ENCODE measurements at places on chromosomes 6 and 20.

GRCh38 chr6:123316733-123317323, 319.9 kb downstream of the TRDN start:
- DNase-seq: no peak

GRCh38 chr6:41302638-41303037, 16.2 kb upstream of the TREM1 start:
- DNase-seq: no peak

DNA sequence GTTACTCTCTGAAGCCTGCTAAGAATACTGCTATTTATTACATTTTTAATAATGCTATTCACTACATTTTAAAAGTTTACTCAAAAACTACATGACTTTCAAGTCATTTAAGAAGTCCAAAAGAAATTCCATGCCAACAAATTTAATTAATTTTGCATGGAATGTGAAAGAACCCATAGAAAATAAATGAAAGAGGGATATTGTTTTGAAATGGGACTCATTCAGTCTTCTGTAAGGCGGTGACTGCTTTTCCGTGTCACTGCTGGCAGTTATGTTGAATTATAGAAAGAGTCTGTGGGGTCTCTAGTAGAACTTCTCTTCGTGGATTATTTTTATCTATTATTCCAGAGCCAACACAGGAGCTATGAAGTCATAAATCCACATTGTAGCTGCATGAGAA, 211.2 kb downstream of the LAMA2 start:
- no peak for DNase-seq

GRCh38 chr6:161631676-161632194, 357.9 kb upstream of the AGPAT4 start:
- DNase-seq: no peak

DNA sequence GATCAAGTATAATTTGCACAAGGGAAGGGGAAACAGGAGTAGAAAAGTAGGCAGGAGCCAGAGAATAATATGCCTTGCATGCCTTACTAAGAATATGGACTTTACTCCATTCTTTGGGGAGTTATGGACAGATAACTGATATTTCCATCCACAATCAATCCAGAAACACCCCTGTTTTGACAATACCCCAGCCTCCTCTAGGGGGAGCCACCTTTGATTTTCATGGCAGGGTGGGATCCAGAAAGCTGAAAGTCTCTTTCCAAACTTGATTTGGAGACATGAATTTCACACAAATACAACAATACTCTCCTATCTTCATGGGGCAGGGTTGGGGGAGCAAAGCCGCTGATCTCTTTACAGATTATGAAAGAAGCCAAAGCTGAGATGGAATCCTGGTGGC, 404.1 kb downstream of the FOXA2 start:
- no peak for DNase-seq

GRCh38 chr20:3767110-3767426, 485 bp downstream of the ADISSP start:
- DNase-seq: no peak

GRCh38 chr20:13158369-13158768, 62.7 kb upstream of the ISM1 start:
- DNase-seq: no peak

GRCh38 chr20:15862178-15862577, 711.1 kb downstream of the KIF16B start:
- DNase-seq: no peak

- no peak for DNase-seq
These were observed 65.1 kb downstream of the CGA start for GRCh38 chr6:87029711-87030314.

DNA sequence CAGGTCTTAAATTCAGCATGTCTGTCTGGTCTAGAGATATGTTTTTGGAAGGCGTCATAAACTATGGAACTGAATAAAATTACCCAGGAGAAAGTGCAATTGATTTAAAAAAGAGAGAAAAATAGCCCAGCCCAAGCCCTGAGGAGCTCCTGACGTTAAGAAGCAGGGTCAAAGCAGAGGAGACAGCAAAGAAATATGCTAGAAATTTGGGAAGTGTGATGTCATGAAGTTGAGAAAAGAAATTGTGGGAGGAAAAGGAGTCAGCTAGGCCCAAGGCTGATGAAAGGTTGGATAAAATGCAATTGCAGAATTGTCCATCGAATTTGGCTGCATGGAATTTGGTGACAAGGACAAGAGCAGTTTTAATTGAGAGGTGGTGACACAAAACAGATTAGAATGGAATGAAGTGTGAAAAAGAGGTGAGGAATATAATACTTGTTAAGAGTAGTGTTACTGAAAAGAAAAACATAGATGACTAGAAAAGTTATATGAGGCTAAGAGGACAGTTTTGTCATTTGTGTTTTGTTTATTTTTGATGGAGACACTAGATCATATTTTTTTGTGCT, 381.6 kb downstream of the LAMA2 start:
- no peak for DNase-seq

GRCh38 chr6:41964201-41964887, 22.7 kb upstream of the CCND3 start:
- DNase-seq: no peak

DNA sequence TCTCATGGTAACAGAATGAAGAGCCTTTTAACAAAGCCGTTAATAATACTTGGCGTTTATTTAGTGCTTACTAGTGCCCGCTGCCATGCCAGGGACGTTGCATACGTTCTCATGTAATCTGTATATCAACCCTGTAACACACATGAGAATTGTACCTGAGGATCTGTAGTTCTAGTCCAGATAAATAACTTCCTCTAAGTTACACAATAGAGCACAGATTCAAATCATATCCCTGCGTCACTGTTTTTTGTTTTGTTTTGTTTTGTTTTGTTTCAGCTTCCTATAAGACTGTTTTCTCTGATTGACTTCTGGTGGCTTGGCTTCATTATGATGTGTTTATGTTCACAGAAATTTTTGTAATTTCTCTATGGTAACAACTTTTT, 553 bp downstream of the ZSCAN16 start:
- no peak for DNase-seq

GRCh38 chr6:112180095-112180820, 74.1 kb downstream of the LAMA4 start:
- DNase-seq: peak; percentile 14

DNA sequence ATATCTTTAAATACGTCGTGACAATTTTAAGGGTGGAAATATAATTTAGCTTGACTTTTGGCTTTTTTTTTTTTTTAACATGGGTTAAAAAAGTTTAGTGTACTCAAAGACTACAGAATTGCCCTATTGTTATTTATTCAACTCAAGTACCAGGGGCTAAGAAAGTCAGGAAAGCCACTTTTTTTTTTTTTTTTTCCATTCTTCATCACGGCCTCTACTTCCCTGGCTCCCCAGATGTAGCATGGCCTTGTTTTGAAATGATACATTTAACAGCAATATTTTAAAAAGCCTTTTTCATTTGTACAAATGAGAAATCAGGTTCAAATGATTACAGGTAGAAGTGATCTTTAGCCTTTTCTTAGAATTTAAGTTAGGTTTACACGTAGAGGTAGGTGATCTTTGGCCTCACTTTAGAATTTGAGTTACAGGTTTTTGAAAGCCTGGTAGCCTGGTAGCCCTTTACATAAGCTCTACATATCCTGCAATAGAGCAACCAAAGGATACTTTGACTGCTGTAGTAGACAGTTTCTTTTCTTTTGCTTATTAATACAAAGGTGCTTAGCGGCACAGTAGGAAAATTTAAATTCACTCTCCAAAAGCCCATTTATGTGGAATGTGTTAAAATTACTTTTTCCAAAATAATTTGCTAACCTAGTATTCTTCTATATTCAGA, 160.5 kb upstream of the MMS22L start:
- no peak for DNase-seq

GRCh38 chr6:42106112-42107023, 36.1 kb downstream of the C6orf132 start:
- no peak for DNase-seq

- DNase-seq: no peak
These were observed 151.4 kb upstream of the LAMA2 start for GRCh38 chr6:128731249-128732165.

DNA sequence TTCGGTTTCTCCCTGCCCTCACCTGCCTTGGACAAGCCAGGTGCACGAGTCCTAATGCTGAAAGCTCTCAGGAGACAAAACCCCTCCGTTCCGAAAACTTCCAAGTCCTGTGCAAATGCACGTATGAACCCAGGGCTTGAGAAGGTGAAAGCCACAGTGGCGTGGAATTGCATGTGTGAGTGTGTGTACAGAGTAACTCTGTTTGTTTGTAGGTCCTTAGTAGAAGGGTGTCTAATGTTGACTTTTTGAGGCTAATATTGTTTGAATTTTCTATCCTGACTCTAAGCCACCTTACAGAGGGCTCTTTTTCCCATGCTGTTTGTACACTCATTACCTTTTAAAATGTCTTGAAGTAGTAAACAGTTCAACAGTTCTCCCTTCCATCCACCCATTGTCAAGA, 129.1 kb downstream of the FOXA2 start:
- DNase-seq: no peak

DNA sequence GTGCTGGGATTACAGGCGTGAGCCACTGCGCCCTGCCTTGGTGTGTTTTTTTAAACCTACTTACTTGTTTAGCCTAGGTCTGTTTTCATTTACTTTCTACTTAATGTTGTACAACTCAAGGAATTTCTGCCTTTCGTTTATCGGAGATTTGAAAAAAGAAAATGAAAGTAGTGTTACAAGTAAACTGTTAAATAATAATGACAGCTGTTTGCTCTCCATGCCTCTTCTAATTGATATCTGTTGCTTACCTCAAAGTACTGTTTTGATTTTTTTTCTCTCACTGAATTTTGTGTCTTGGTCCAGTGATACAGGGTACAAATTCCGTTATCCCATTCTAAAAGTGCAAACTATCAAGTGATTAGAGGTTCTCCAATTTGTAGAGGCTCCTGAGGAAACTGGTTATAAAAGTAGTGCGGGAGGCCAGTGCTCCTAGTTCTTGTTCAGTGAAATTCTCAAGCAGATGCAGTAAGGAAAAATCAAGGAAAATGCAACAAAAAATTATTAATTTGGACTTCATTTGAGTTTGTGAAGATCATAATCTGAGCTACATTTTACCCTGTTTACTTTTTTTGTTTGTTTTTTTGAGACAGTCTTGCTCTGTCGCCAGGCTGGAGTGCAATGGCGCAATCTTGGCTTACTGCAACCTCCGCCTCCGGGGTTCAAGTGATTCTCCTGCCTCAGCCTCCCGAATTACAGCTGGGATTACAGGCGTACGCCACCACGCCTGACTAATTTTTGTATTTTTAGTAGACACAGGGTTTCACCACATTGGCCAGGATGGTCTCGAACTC, 2.2 kb downstream of the UBR2 start:
- no peak for DNase-seq

DNA sequence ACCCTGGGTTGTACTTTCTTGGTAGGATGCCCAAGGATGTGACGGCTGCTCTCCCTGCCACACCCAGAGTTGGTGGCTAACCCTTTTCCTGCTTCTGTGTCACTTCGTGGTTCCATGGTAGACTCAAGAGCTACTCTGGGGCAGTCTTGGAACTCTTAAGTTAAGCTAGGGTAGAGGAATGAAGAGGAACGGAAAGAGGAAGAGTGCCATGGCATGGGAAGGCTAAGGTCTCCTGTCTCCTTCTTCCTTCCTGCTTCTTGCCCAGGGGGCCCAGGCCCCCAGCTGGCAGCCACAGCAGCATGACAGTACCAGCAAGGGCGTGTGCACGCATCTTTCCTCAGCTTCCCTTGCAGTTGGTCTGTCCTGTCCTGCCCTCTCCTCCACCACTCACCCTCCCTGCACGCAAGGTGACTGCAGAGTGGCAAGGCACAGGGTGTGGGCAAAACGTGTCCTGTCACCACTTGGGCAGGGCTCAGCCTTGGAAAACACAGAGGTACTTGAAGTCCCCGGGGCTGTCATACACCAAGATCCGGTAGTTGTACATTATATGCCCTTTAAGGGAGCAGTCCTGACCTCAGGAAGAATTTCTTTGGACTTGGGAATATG, 39.8 kb upstream of the TGM3 start:
- no peak for DNase-seq

- DNase-seq: no peak
These were observed 123.3 kb downstream of the KIF13A start for GRCh38 chr6:17863901-17864754.

DNA sequence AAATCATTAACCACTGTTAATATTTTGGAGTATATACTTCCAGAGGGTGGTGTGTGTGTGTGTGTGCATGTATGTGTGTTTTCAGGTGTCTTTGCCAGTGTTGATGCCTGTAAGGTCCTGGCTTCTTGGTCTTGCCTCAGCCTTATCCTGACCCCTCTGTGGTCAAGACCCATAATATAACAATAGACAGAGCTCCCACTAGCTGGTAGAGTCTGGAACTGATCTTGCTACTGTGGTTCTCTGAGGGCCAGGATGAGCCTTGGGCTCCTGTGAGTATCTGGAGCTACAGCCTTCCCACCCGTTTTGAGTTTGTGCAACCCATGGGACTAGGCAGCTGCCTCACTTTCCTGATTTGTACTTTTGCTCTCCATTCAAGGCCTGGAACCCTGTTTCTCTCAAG, 191.0 kb downstream of the IBTK start:
- no peak for DNase-seq

- no peak for DNase-seq
These were observed 31.5 kb upstream of the ADTRP start for GRCh38 chr6:11810039-11810541.

- DNase-seq: no peak
These were observed 36.0 kb downstream of the TMEM242 start for GRCh38 chr6:157287247-157287850.

GRCh38 chr6:27472182-27472616, 706 bp downstream of the ZNF184 start:
- peak; percentile 74 for DNase-seq

GRCh38 chr6:69915346-69915745, 49.0 kb downstream of the COL19A1 start:
- no peak for DNase-seq

GRCh38 chr6:67935976-67936477, 699.1 kb upstream of the ADGRB3 start:
- no peak for DNase-seq

GRCh38 chr6:88490195-88490907, 324.2 kb upstream of the CNR1 start:
- no peak for DNase-seq

DNA sequence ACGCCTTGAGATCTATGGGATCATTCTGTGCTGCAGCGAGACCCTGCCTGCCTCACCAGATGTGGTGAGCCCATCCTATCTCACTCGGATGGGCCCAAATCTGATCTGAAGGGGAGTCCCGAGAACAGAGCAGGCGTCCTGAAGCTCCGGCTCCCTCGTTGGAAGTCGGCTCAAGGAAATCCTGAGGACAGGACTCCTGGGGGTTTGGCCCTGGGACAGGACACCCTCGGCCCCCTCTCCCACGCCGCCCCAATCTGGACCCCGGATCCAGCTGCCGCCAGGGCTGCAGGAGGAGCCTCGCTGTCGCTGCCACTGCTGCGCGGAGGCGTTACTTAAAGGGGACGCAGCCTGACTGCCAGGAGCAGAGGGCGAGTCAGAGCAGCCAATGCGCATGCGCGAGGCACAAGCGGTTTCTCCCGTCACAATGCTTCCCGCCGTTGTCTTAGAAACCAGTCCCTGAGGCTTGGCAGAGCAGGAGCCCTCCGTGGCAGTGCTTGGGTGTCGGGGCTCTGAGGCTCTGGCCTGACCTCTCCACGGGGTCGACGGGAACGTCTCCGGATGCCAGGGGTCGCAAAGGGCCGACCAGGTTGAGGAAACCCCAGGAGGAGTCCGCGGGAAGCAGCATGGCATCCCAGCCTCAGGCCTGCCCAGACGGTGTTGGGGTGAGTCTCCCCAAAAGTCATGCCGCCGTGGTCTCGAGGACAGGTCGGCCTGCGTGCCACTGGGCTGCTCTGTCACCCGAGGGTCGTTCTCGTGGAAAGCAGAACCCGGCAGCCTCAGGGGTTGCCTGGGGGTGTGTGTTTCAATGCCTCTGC, 1567.8 kb upstream of the DEFB115 start:
- DNase-seq: no peak

- no peak for DNase-seq
These were observed 10.7 kb upstream of the PRR18 start for GRCh38 chr6:166318649-166319600.
